ENCODE measurements at places on chromosomes 4 and X. TPM values are rescaled to one million over a fixed set of nuclear protein-coding genes. Genes with fewer than 3 reads are reported as not detected.

- H3K27ac ChIP-seq, result no peak overlapping the region
- H3K36me3 ChIP-seq, result no peaks in the 10 kb centered on the region
- no peaks in the 10 kb centered on the region for H3K4me1 ChIP-seq
- no peaks in the 10 kb centered on the region for H3K27me3 ChIP-seq
Measured at GRCh38 chrX:94932278-94932965, 1258.4 kb downstream of the FAM133A start.

- no peak for DNase-seq
- no peak overlapping the region for H3K27ac ChIP-seq
- H3K4me3 ChIP-seq, result no peak overlapping the region
- no peaks in the 10 kb centered on the region for H3K36me3 ChIP-seq
- H3K4me1 ChIP-seq, result no peaks in the 10 kb centered on the region
Measured at GRCh38 chr4:1261107-1261928, 12.4 kb upstream of the CTBP1 start.

GRCh38 chr4:153345012-153345981 lies 809 bp downstream of the MND1 start:
- H3K4me1 ChIP-seq, result peaks cover 20% of the 10 kb centered on the region
- H3K27me3 ChIP-seq, result no peaks in the 10 kb centered on the region
- no peak for DNase-seq
- no peaks in the 10 kb centered on the region for H3K36me3 ChIP-seq
- peak overlapping the region; percentile 48 for H3K27ac ChIP-seq

- H3K27ac ChIP-seq, result no peak overlapping the region
- no peaks in the 10 kb centered on the region for H3K36me3 ChIP-seq
- no peak overlapping the region for H3K4me3 ChIP-seq
Measured at GRCh38 chrX:120023259-120023658, 54.2 kb downstream of the RHOXF2B start.

Gene ETNPPL
- not detected for total RNA-seq

DNA sequence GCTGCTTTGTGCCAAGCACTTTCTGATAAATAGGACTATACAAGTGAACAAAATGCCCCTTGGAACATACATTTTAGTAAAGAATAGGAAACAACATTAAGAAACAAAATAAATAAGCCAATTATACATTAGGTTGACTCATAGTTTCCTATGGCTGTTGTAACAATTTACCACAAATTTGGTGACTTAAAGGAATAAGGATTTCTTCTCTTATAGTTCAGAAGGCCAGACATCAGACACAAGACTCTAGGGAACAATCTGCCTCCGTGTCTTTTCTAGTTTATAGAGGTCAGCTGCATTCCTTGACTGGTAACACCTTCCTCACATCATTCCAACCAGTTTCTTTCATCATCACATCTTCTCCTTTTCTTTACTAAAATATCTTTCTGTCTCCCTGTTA lies 235.9 kb upstream of the PCDH18 start:
- no peaks in the 10 kb centered on the region for H3K4me1 ChIP-seq
- no peak overlapping the region for H3K4me3 ChIP-seq
- no peaks in the 10 kb centered on the region for H3K27me3 ChIP-seq
- H3K27ac ChIP-seq, result no peak overlapping the region
- H3K36me3 ChIP-seq, result no peaks in the 10 kb centered on the region
- no peak for DNase-seq

GRCh38 chr4:8261851-8262535 lies 7.6 kb upstream of the HTRA3 start:
- H3K27ac ChIP-seq, result no peak overlapping the region
- no peaks in the 10 kb centered on the region for H3K27me3 ChIP-seq
- no peak for DNase-seq
- peaks cover 20% of the 10 kb centered on the region for H3K4me1 ChIP-seq
- no peaks in the 10 kb centered on the region for H3K36me3 ChIP-seq
- no peak overlapping the region for H3K4me3 ChIP-seq

GRCh38 chr4:3218824-3219760 lies 29.9 kb upstream of the MSANTD1 start:
- H3K4me1 ChIP-seq, result no peaks in the 10 kb centered on the region
- peaks cover 98% of the 10 kb centered on the region for H3K36me3 ChIP-seq
- H3K27ac ChIP-seq, result no peak overlapping the region
- DNase-seq, result no peak
- H3K4me3 ChIP-seq, result no peak overlapping the region

Gene PRMT9
- 4.1 TPM for total RNA-seq

DNA sequence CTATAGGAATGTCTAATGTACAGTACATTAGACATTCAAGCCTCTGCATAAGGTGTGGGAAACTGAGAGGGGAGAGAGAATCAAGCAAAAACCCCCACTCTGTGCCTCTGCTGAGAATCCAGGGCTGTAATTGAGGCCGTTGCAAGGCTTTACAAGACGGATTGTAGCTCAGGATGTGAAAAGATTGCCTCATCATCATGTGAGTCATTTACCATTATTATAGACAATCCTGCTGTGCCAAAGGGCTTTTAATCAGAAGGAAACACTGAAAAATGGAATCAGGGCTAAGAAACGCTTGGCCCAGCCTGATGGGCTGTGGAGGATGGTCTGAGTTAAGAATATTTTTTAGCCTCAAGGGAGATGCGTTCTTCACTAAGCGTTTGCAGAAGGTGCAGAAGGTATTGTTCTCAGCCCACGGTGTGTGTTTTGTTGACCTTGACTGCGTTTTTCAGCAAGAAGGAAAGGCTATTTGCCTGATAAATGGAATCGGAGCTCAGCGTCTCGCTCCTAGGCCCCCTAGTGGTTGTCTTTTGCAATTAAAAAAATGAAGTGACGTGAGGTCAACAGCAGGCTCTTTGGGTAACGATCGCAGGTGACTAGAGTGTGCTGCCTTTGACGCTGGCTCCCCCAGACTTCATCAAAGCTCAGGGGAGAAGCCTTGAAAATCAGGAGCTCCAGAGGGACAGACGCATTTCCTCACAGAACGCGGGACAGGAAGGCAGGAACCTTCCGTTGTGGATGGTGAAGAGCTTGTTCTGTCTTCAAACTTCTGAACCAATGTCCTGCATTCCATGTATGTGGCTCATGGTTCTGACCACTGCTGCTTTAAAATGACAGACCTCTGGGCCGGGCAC lies 18.1 kb upstream of the CHRNA9 start:
- no peak for DNase-seq
- H3K27me3 ChIP-seq, result no peaks in the 10 kb centered on the region
- peaks cover 19% of the 10 kb centered on the region for H3K4me1 ChIP-seq

GRCh38 chr4:48943387-48943786 lies 36.8 kb upstream of the OCIAD2 start:
- no peak overlapping the region for H3K27ac ChIP-seq
- H3K4me3 ChIP-seq, result no peak overlapping the region
- H3K4me1 ChIP-seq, result no peaks in the 10 kb centered on the region

Gene EXOC1L
- total RNA-seq, result not detected

DNA sequence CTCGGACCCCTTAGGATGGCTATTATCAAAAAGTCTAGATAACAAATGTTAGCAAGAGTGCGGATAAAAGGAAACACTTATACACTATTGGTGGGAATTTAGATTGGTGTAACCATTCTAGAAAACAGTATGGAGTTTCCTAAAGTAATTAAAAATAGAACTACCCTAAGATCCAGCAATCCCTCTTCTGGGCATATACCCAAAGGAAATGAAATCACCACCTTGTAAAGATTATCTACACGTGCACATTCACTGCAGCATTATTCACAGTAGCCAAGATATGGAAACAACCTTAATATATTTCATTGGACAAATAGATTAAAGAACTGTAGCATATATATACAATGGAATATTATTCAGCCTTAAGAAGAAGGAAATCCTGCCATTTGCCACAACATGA lies 462.4 kb downstream of the IQCM start:
- H3K27ac ChIP-seq, result no peak overlapping the region
- no peaks in the 10 kb centered on the region for H3K36me3 ChIP-seq
- H3K4me1 ChIP-seq, result no peaks in the 10 kb centered on the region

Gene ANKRD37
- total RNA-seq, result 10.9 TPM

Measured in esophagus muscularis mucosa (tissue), 4 donors.